NCI-H1105 treated with DMSO at 0.1 percent for 48 hours (cell line): ENCODE measurements at places on chromosomes 2 and 18.
A peak's percentile ranks its signal among the peaks of the same experiment; 100 is the strongest.

DNA sequence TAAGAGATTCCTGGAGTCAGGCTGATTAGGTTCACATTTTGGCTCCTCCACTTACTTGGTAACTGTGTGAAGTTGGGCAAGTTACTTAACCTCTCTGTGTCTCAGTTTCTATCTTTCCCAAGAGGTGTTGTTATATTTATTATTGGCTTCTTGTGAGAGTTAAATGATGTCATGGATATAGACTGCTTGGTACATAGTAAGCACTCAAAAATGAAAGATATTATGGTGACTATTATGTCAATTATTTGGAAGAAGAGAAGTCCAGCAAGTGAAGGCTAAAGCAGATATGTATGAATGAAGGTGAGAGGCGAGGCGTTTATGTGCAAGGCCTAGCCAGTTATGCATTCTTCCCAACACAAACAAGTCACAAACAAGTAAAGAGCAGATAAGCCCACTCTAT lies 417.4 kb downstream of the TSN start:
- no peak for DNase-seq

GRCh38 chr2:108988796-108989713 lies at the start of gene EDAR:
Gene EDAR, minus strand, starts transcription at chr2:108989220. Its CDS starts 58,206 bp downstream, at chr2:108931014.
- peak; percentile 57 for DNase-seq

- DNase-seq = no peak
Measured at GRCh38 chr18:76364282-76365259, 130.5 kb downstream of the ZNF516 start.

DNA sequence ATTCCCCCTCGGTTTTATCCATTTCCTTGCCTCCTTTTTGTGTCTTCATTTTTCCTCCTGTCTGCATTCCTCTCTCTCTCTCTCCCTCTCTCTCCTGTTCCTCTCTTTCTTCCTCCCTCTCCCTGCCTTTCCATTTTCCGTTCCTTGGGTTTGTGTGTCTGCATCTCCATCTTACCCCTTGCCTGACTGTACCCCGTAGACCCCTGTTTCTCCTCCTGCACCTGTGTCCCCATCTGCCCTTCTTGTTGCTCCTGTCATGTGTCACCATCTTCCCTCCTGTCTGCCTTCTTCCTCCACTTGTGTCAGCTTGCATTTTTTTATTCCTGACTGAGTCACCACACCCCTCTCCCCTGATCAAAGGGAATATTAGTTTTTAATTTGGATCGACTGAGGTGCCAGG lies 1.8 kb downstream of the CDK5R2 start:
- no peak for DNase-seq

- no peak for DNase-seq
Measured at GRCh38 chr2:75641587-75641986, 5.0 kb upstream of the MRPL19 start.

GRCh38 chr2:138333121-138333520 lies 168.4 kb upstream of the SPOPL start:
- no peak for DNase-seq

DNA sequence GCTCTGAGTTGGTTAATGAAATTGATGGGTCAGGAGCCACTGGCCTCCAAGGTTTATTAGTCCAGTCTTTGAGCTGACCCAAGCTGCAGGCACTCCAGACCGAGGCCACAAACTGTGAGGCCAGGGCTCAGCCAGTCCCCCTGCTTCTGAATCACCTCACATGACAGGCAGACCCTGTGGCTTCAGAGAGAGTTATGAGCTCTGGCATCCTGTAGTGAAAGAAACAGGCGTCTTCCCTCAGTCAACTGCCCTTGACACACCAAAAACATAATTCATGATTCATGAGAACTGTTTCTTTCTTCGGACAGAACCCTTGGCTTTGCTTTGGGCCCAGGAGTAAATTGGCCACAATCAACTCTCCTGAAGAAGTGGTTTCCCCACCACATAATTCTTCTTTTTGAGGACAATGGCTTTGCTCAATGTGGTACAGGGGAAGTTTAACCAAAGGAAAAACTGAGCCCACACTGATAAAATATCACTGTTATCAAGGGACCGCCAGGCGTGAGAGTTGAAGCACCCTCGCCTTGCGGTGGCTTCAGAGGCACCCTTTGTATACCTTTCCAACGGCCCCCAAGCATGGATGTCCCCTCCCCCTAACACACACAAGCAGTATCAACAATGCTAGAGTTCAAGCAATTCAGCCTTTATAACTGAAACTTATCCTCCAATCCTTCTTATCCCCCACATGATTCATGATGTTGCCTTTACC lies 226.9 kb downstream of the CYRIA start:
- no peak for DNase-seq

GRCh38 chr2:62196278-62196901 lies 475 bp downstream of the B3GNT2 start:
- peak; percentile 24 for DNase-seq
